ENCODE measurements at places on chromosomes 3 and 15.

DNA sequence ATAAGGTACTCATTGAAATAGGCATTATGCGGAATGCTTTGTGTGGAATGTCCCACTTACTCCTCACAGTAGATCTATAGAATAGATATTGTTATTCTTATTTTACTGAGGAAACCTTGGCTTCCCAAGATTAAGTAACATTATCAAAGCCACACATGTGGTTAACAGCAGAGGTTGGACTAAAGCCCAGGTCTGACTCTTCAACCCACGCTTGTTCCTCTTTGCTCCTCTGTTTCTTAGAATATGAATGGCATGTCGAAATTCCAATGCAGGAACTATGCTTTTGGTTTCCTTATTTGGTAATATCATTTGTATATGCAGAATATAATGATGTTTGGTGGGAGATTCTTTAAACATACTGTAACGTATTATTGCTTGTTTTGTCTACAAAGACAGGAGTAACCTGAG is 818.8 kb upstream of the LMCD1 start:
- no peak for DNase-seq

- DNase-seq, result no peak
Observed at GRCh38 chr3:16790432-16791400, 94.0 kb upstream of the PLCL2 start.

GRCh38 chr3:151264605-151265004 is 13.7 kb downstream of the P2RY14 start:
- no peak for DNase-seq

GRCh38 chr3:94024385-94024784 is 4.0 kb downstream of the STX19 start:
- no peak for DNase-seq

DNA sequence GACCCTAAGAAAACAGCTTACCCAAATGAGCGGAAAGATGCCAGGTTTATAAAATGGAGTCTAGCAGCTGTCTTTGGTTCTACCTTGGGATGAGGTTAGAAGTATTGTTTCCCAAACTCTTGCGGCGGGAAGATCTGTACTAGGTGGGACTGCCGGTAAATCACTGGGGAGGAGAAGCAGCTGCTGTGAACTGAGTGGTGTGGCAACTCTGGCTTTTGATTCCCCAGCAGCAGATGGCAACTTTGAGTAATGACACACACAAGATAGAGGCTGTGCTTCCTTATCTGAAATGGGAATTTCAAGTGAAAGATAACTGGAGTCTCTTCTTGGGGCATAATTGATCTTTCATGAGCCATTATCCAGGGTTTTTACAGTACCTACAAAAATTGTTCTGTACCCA is 184.9 kb downstream of the ATG7 start:
- DNase-seq, result no peak

DNA sequence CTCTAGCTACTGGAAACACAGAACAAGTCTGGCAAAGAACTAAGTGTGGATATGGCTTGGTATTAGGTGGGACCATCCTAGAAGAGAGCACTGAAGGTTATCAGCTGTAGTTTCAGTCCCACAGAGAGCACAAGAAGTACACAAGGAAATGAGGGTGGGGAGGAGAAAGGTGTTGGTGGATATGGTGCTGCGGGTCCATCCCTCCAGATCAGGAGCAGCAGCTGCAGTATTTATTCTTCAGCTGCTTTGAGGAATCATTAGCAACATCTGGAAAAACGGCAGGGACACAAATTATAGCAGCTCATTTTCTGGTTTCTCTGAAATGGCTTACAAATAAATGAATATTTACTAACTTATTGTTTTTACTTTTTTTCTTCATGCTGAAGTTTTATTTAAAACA is 29.0 kb downstream of the CD80 start:
- DNase-seq, result no peak

GRCh38 chr15:72382146-72382545 is 6.3 kb upstream of the HEXA start:
- no peak for DNase-seq

- DNase-seq, result no peak
Observed at GRCh38 chr3:15159501-15160136, 46.4 kb upstream of the CAPN7 start.

- no peak for DNase-seq
Observed at GRCh38 chr15:60000113-60000823, 3.8 kb upstream of the FOXB1 start.

Measured in activated CD8-positive, alpha-beta memory T cell treated with anti-CD3 and anti-CD28 coated beads for 48 hours (primary cell).